ENCODE measurements at places on chromosomes 2 and 18.

DNA sequence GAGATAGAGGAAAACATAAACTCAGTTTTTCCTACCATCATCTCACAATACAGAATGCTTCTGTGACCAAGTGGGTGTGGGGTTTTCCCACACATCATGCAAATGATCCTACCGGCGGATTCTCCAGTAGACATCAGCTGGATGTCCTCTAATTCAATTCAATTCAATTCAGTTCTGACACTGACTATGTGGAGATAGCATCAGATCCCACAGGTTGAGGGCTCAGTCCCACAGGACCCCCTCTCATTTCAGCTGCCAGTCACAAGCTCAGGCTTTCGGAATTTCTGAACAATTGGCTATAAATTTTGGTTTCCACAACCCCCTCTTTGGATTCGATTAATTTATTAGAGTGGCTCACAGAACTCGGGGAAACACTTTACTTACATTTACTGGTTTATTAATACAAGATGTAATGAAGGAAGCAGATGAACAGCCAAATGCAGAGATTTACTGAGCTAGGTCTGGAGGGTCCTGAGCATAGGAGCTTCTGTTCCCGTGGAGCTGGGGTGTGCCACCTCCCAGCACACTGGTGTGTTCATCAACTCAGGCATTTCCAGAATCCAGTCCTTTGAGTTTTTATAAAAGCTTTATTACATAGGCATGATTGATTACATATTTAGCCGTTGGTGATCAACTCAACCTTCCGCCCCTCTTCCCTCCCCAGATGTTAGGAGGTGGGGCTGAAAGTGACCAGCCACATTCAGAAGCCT, 350.1 kb downstream of the MYCN start:
- DNase-seq, result no peak

DNA sequence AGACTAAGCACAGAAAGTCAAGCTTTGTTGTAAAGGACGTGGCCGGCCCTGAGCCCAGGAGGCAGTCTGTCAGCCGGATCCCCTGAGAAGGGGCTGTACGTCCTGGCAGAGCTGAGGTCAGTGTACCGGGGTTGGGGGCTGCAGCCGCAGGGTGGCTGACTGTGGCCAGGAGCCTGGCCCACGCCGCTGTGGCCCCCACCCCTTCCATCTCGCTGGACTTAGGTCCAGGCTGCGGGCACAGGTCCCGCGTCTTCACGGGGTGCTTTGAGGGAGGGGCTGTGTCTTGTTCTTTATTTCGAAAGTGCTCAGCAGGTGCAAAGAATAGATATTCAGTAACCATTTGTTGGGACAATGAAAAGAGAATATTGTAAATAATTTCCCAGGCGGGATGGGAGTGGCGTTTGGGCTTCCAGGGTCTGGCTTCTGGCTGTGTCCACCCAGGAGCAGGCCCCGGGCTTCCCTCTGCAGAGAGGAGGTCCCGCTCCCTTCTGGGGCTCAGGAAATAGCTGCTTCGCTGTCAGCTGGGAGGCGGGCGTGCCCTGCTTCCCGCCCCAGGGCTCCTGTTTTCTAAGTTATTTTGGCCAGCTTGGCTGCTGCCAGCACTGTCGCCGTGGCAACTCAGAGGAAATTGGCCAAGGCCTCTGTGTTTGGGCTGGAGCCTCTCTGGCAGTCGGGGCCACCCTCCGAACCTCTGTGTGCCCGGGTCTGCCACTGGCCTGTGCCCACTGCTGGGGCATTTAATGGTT, 7.4 kb downstream of the NFATC1 start:
- peak; percentile 85 for DNase-seq

- no peak for DNase-seq
Observed at GRCh38 chr2:179177694-179178093, 86.9 kb downstream of the SESTD1 start.

GRCh38 chr18:55584201-55584600, 3.8 kb downstream of the TCF4 start:
- DNase-seq, result no peak

DNA sequence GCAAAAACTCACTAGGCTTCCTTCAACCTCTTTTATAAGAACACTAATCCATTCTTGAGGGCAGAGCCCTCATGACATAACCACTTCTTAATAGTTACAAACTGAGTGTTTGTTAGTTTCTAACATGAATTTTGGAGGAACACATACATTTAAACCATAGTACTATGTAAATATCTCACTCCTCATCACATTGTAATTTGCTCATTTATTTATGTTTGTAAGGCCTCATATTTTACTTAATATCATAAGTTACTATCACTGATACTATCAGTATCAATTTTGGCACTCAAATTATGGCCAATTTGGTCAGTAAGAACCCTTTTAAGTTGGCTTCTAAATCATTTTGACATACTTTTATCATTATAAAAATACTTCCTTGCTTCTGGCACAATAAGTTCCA, 603.1 kb downstream of the ZEB2 start:
- no peak for DNase-seq

- no peak for DNase-seq
Observed at GRCh38 chr2:102060792-102061191, 69.0 kb downstream of the IL1R2 start.

GRCh38 chr18:63977040-63977439, 7.2 kb downstream of the SERPINB8 start:
- DNase-seq, result no peak

GRCh38 chr2:231397011-231397927, 1.8 kb downstream of the B3GNT7 start:
- no peak for DNase-seq

- DNase-seq, result no peak
Observed at GRCh38 chr18:75053028-75053629, 155.8 kb downstream of the PTGR3 start.

GRCh38 chr2:38296197-38296780, 80.8 kb downstream of the ATL2 start:
- DNase-seq, result no peak

DNA sequence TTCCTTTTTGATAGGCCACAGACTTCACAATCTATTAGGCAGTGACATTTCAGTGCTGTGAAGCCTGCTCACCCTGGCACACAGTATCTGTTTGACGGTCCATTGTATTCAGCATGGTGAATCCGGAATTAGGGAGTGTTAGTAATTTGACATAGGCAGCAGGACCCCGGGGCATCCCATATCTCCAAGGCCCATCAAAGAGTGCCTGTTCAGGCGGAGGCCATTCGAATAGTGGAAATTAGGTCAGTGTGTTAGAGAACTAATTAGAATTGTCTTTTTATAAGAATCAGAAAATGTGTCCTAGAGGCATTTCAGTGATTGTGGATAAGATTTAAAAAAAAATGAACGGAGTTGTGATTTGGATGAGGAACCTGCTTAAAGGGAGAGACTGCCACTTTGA, 818.8 kb upstream of the SOX11 start:
- DNase-seq, result no peak

Data from COR-L47 (cell line).